ENCODE measurements at places on chromosomes 4 and X. TPM values are rescaled to one million over a fixed set of nuclear protein-coding genes. Genes with fewer than 3 reads are reported as not detected.

TRIML2 gene
- total RNA-seq: not detected

AIFM1 gene
- 14.8 TPM for total RNA-seq

FMR1NB gene
- total RNA-seq: not detected

CFAP299 gene
- total RNA-seq: 4.2 TPM

ALB gene
- total RNA-seq: 0.46 TPM

ADH6 gene
- not detected for total RNA-seq

BMPR1B gene
- total RNA-seq: 26.1 TPM

ETFDH gene
- total RNA-seq: 27.2 TPM

PDLIM3 gene
- 49.8 TPM for total RNA-seq

C4orf36 gene
- total RNA-seq: 3.2 TPM

GATA1 gene
- not detected for total RNA-seq

KCND1 gene
- 4.2 TPM for total RNA-seq

IQCM gene
- not detected for total RNA-seq

WDR13 gene
- total RNA-seq: 57.0 TPM

CPLX1 gene
- total RNA-seq: 3.5 TPM

LRRC66 gene
- total RNA-seq: 0.46 TPM

XK gene
- total RNA-seq: 11.3 TPM

NR3C2 gene
- 9.0 TPM for total RNA-seq

BANK1 gene
- 0.23 TPM for total RNA-seq

TCEAL7 gene
- 155 TPM for total RNA-seq

UGT2A1 gene
- total RNA-seq: not detected

PROM1 gene
- 26.5 TPM for total RNA-seq

DSPP gene
- under 0.01 TPM for total RNA-seq

TMSB15A gene
- 97.8 TPM for total RNA-seq

ABLIM2 gene
- total RNA-seq: 30.0 TPM

SPATA18 gene
- total RNA-seq: 6.0 TPM

ADH1A gene
- not detected for total RNA-seq

UGT8 gene
- total RNA-seq: 15.0 TPM

HSFX4 gene
- not detected for total RNA-seq

EGF gene
- total RNA-seq: 0.92 TPM

FAM47B gene
- total RNA-seq: not detected

All from diencephalon (tissue), 1 donor.